ENCODE measurements at places on chromosomes 16 and 17.

DNA sequence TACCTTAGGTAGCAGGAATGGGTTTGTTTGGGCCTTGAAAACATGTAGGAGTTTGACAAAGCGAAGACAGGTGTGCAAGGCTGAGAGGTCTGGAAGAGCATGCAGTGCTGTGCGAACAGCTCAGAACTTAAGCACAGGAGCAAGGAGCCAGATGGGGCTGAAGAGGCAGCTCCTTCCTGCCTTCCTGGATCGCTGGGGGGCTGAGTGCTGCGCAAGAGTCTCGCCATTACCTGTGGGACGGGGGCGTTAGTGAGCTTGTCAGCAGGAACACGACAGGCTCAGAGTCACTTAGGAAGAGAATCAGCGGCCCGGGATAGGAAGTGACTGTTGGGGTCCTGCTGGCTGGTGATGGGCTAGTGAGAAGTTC, 464 bp upstream of the MRM1 start:
- DNase-seq, result no peak

DNA sequence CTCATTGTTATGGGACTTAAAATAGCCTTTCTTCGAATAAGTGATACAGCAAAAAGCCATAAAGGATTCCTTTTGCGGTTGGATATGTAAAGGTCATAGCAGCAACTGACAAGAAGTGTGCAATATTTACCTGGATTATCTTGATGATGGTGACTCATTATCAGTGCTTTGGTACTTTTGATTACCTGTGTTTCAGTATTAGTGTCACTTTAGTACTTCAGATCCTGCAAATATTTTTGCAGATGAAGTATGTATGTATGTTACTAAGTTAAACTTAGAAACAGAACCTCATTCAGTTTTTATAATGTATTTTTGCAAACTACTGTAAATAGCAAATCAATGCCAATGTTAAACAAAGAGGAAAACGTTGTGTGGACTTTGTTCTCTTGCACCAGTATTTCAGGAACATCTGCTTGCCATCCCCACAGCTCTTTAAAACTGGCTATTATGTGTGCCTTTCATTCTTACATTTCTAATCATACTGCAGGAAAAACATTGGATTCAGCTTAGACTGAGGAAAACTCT, 10.5 kb downstream of the CNEP1R1 start:
- DNase-seq, result no peak

DNA sequence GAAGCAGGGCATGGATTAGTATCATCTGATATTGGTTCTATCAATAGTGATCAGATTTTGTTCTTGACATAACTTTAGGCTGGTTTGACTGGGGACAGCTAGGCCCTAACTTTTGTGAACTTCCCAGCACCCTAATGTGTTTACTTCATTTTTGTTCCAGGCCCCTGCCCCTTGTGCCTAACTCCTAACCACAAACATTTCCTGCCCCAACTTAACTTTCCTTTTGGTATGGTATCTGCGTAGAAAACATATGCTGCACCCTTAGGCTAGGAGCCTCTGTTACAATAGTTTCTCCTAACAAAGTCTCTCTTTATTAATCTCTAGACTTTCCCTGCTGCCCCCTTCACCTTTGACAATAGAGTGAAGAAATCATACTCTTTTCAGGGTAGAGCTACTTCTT, 2.5 kb downstream of the ADPRM start:
- DNase-seq, result peak; percentile 47

GRCh38 chr17:72090108-72090507, 30.7 kb upstream of the SOX9 start:
- no peak for DNase-seq

DNA sequence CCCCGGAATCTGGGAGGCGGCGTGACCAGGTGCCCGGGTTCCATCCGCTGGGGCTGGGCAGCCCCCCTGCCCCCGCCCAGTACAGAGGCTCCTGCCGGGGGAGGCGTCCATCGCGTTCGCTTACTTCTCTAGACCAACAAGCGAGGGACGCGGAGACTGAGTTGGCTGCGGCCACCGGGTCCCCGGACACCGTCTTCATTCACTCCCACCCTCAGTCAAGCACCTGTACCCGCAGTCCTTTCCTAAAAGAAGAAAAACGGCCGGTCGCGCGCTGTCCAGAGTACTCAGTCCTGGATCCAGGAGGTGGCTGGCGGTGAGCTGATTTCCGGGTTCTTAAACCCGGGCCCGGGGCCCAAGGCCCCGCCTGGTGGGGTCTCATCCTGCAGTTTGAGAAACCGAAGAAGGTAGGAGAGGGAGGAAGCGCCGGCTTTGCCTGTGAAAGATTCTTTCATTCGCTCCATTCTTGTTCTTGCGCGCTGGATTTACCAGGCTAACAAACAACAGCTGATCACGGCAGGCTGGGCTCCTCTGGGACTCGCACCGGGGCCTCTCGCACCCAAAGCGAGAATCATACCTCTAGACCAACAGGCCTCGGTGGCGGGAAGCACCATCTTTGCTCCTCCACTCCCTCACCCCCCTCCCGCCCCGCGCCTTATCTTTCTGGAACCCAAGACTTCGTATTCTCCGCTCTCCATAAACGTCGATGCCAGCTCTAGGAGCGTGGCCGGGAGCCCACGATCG, 17.4 kb upstream of the OR1F1 start:
- DNase-seq, result no peak

GRCh38 chr17:7720125-7720524, 2.6 kb downstream of the DNAH2 start:
- no peak for DNase-seq

DNA sequence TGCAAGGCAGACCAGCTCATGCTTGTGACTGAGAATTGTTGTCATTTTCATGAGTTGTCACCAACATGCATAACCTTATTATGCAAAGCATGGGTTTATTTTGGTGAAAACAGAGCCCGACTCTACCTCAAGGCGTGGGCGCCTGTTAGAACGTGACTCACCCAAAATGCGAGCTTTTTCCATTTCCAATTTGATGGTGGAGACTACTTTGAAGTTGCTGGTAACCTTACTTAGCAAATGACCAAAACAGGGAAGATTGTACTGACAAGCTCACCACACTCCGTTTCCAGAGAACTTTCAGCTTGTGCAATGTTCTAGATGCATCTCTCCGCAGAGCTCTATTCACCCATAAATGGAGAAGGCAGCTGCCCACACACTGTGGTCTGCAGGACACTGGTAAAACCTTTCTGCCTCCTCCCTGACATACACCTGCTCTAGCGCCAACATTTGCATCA, 284.5 kb downstream of the MAF start:
- no peak for DNase-seq

DNA sequence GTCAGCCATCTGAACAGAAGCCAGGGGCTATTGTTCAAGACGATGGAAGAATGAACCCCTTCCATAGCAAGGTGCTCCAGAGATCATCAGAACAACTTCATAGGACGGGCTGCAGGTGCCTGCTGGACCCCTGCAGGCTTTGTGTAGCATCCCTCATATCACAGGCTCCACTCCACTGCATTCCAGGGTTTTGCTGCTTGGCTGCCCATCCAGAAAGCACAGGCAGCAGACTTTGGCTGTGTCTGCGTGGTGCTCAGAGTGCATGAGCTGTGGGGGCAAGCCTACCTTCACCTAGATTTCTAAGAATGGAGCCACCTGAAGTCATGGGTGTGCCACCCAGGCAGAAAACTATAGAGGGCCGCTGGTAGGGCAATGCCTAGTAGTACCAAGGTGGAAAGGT, 93.9 kb upstream of the NLRP1 start:
- no peak for DNase-seq

GRCh38 chr17:33667671-33668070, 374.6 kb upstream of the ASIC2 start:
- DNase-seq, result no peak

DNA sequence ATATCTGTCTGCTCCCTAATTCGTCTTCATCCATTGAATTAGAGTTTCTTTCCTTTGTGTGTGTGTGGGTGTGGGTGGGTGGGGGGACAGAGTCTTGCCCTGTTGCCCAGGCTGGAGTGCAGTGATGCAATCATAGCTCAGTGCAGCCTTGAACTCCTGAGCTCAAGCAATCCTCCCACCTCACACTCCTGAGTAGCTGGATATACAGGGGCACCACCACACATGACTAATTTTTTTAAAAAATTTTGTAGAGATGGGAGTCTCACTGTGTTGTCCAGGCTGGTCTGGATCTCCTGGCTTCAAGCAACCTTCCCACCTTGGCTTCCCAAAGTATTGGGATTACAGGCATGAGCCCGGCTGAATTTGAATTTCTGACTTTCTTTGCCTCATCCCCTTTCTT, 34.5 kb upstream of the MED13 start:
- no peak for DNase-seq

- no peak for DNase-seq
Measured at GRCh38 chr16:8087146-8087545, 503.2 kb downstream of the TMEM114 start.

DNA sequence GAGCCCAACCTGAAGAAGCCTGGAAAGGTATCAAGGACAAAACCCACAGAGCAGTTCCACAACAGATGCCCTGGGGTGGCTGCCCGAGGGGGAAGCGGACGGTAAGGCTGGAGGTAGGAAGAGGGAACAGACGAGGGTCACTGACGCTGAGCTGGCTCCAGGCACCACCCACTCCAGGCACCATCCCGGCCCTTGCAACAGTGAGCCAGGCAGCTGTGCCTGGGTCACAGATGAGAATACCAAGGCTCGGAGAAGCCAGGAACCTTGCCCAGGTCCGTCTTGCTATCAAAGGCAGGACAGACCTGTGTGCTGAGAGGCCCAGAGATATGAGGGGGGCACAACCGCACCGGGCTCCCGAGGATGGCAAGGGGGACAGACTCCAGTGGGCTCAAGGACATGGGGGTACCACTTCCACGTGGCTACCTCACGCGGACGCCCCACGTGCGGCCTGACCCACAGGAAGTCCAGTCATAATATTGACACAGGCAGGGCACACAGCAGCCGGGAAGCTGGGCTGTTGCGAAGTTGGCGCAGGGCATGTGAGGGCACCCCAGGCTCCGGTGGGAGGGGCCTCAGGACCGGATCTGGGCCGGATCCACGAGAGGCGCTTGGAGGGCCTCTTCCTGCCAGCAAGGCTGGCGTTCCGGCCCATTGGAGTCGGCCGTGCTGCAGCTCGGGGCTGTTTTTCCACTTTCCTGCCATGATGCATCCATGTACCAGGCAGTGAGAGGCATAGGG, 29.9 kb downstream of the PEMT start:
- no peak for DNase-seq

DNA sequence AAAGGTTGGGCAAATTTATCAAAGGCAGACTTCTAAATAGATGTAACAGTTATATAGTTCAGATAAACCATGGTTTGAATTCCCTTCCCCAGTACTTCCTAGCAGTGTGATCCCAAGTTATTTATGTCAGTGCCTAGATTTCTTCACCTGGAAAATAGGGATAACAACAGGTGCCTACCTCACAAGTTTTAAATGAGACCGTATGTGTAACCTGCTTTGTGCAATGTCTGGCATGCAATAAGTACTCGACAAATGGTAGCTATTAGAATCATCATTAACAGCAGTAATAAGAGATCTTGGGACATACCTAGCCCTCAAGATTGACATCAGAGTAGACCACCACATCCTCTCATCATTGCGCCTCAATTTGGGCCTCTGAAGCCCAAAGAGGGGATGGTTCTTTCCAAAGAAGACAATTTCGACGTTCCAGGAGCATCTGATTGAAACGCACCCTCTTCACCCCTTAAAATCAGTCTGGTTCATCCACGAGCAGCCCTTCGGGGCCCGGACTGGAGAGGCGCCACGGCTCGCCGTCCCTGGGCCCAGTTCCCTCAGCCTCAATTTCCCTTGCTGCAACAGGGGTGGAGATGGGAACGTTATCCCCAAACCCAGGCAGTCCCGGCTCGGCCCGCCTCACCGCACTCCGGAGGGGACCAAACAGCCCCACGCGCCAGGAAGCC, 541 bp downstream of the ACACA start:
- DNase-seq, result no peak

DNA sequence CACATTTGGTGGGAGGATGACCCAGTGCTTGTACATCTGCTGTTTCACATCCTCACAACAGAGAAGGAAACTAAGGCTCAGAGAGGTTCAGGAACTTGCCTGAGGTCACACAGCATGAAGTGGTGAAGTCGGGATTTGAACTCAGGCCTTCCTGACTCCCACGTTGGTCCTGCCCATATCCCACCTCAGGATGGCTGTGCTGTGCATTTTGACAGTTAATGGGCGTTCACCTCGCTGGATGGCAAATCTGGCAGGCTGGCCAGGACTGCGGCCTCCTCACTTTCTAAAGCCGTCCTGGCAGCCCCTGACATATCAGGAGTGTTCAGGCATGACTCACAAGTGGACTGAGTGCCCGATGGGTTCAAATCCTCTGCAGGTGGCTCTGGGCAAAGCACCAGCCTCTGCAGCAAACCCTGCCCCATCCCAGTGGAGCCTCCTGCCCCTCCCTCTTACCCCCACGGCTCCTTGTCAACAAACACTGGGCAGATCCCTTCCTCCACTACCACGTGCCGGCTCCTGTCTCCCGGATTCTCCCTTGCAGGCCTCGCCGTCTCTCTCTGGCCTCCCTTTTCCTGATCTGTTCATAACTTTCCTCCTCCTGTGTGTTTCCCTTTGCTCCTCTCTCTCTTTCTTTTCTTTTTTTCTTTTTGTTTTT, 29.2 kb downstream of the SOCS3 start:
- DNase-seq, result no peak

GRCh38 chr17:77889135-77889505, 69.4 kb upstream of the TNRC6C start:
- DNase-seq, result no peak

GRCh38 chr17:57315061-57316015, 59.0 kb downstream of the MSI2 start:
- DNase-seq, result no peak

DNA sequence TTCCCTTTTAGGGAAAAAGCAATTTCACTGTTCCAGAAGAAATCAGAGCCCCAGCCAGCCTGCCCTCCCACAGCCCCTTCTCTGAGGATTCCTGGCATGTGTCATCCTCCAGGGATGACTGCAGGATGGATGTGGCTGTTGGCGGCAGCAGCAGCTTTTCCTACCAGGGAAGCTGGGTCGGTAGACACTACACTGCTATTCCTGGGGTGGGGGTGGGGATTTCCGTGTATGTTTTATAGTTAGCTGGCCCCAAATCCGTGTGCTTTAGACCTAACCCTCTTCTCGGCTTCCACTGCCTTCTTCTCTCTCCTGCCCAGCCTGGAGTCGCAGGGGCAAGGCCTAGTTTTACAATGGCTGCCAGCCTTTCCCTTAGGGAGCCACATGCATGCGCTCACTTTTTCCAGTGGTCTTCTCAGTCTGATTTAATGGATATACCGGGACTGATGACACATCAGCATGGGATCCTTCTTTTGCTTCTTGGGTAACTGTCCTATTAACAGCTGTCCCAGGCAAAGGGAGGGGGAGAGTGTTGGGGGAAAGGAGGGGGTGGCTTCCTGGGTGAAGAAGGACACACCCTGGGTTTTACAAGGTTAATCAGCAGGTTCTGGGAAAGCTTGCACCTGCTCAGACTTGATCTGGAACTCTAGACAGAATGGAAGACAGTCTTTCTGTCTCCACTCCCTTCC, 2.7 kb upstream of the NFE2L1 start:
- no peak for DNase-seq

- peak; percentile 72 for DNase-seq
Measured at GRCh38 chr17:7589204-7589868, 558 bp downstream of the SOX15 start.

GRCh38 chr17:78747488-78747887, 34.6 kb downstream of the CYTH1 start:
- no peak for DNase-seq
